Stimulated activated CD4-positive, alpha-beta T cell treated with anti-CD3 and anti-CD28 coated beads, Interleukin-2, amount 100 ng/mL, for 4 hours (primary cell): ENCODE measurements at places on chromosomes 3 and 15.

- no peak for DNase-seq
Measured at GRCh38 chr15:90730290-90730689, 13.1 kb downstream of the BLM start.

DNA sequence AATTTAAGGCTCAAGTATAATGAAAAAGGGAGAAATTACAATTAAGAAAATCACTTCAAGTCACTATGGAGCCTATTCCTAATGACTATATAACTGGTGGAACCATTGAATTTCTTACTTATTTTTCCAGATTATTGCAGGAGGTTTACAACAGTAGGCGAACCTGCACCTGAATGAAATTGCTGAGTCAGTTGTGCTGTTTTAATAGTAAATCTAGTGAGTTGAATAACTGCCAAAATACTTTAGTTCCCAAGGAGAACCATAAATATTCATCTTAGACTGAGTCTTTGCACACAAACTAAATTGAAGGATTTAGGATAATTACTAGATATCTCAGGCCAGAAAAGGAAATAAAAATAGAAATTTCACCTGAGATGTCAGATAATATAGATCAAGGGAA lies 1052.8 kb downstream of the NAALADL2 start:
- DNase-seq = no peak

DNA sequence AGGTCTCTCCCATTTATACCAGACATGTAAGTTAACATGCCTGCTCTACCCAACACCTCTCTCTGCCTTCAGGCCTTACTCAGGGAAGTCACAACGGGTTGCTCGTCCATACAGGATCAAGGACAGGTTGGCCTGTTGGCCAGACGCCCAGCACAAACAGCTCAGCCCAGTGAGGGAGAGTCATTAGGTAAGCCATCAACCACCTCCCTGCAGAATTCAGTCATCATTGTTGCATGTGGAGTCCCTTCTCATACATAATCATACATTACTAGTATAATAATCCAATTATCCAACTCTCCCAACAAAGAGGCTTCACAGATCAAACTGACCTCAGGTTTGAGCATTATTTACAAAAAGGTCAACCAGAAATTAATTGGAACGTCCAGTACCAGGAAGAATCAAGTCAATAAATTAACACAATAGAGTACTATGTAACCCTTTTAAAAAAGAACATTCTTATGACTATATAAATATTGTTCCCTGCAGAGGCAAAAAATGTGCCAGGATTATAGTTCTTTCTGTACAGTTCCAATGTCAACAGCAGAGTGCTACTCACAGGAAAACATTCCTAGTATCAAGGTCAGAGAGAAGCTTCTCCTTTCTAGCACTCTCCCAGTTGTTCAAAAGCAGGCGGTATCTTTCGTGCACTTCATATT lies 33.2 kb downstream of the HOMER2 start:
- DNase-seq = no peak

DNA sequence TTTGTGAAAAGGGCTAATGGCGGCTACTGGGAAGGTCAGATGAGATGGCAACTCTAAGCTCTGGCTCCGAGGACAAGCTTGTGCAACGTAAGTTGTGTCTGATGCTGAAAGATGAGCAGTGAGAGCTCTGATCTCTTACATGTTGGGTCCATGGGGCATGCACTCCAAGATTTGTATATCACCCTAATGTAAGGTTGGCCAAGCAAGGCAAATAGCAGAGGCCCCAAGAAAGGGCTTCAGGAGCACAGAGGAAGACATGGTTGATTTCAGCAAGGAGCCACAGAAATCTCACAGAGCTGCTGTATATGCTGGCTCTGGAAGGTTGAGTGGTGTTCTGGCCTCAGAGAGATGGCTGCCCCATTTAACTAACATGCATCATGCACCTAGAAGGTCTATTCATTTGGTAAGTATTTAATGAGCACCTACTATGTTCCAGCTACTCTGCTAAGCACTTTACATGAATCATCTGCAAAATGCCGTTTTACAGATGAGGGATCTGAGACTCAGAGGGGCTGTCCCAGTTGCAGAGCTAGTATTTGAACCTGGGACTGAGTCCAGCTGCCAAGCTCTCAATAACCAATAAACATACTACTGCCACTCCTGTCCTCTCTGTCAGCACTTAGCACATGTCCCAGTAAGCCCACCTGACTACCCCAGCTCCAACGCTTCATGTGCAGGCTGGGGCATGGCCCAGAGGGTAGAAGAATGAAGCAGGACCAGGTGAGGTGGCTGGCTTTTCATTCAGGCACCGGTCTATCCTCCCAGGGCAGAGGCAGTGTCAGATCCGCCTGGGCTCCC lies 27.8 kb upstream of the ATP2B2 start:
- DNase-seq = no peak

- no peak for DNase-seq
Measured at GRCh38 chr3:42441791-42442190, 31.4 kb upstream of the LYZL4 start.

DNA sequence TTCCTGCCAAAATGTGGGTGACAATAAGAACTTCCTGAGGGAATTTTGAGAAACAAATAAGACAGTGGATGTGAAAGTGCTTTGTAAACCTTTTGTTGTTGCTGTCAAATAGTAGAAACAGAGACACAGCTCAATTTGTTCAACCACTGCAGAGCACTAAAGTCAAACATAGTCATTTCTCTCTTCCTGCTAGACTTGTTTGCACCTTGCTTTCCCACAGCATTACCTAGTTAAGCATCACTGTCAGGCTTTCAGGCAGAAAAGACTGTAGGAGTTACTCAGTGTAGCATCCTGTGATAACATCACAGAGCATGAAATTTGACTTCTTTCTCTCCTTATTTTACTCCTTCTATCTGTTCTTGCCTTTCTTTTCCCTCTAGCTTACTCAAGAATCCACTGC lies 27.1 kb downstream of the SLC12A1 start:
- DNase-seq = no peak

DNA sequence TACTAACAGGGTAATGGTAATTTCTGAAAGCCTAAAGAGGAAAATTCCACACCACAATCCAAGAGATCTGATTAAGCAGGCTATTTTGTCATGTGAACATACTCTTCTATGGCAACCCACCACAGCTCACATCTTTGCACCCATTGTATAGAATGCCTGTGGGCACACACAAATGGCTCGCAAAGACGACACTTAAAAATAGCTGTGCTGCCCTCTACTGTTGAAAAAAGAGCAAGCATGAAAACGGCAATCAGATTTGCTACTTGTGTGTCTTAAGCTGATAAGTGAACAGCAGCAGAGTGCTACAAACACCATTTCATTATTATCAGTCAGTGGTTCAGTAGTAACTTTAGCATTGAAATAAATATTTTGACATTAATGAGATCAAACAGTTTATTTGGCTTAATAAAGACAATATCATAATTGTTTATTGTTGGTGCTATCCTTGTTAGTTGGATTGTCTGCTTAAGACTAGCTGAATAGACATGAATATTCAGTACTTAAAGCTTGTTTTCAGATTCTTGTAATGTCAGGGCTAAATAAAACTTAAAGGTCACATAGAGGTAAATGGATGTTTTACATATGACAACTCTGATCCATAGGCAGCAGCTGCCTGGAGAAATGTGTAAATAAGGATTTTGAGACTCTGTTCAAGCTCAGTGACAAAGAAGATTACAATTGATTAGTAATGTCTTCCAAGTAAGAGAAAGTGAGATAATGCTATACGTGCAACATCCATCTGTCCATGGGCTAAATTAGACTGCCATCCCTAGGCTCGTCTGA lies 199.1 kb downstream of the LRRN1 start:
- DNase-seq = no peak

GRCh38 chr3:9040996-9041395 lies 77.7 kb upstream of the RAD18 start:
- DNase-seq = no peak

DNA sequence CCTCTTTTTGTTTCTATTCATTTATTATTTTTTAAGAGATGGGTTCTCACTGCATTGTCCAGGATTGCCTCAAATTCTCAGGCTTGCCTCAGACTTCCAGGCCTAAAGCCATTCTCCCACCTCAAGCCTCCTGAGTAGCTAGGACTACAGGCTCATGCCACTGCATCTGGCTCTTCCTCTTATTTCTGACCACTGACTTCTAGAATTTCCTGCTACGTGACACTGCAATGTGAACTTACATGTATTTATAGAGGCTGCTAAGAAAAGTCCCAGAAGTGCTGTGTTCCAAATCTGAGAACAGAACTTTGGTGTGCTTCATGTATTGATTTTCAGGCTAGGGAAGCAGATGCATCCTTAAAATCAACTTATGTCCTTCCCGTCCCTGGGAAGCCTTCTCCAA lies 407.4 kb downstream of the RSL24D1 start:
- no peak for DNase-seq
